ENCODE measurements at places on chromosomes 4 and X. TPM values are rescaled to one million over a fixed set of nuclear protein-coding genes. Genes with fewer than 3 reads are reported as not detected.
A peak's percentile ranks its signal among the peaks of the same experiment; 100 is the strongest.

DNA sequence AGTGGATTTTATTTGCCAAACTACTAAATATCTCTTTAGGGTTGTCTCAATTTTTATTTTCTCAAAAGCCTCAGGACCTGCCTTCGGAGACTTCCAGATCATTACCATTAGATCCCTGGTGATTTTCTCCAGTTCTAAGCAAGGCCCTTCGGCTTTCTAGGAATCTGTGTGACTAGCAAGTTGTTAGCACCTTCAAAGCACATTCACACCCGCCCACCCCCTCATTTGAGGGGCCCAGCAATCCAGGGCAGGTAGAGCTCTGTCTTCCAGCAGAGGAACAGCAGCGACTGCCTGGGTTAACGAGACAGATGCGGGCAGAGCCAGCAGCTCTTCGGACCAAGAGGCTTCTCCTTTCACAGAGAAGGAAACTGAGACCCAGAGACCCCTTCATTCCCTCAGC, 2.0 kb downstream of the WDR1 start:
- no peak for ATAC-seq

DNA sequence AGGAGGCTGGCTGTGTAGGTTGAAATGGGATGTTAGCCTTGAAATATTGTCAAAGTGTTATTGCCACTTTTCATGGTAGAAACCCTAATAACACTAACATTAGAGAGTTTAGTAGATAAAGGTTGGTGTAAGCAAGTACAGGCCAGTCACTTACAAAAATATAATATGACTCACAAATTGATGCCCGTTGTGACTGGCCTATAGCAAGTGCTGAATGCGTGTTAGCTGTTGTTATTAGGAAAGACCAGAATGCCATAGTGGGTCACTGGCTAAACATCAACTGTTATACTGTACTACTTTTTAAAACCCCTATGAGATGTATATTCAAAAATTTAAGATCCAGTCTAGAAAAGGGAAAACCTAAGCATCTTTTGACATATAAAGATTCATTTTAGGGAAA, 20.4 kb upstream of the GDPD2 start:
- no peak for ATAC-seq

DNA sequence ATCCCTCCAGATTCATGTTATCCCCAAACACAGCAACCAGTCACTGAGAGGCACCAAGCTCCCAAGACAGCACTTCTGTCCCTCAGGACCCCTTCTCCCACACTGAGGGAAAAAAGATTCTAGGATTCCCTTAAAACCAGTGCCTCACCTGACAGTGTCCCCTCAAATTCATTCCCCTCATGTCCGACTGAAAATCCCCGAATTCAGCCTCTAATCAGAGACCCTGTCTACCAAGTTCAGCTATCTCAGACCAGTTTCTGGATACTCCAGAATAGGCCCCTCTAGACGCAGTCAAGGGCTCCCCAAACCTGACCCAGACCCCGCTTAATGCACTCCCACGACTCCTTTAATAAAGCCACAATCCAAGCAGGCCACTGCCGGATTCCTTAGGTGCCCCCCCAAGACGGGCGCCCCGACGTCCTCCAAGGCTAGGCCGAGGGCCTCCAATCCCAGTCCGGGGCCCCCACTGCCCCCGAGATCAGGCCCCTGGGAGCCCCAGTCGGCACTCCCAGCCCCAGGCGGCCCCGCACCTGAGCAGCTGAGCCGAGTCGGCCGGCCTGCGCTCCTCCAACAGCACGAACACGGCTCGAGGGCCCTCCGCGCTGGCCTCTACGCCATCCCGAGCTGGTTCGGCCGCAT, 457 bp downstream of the TFE3 start:
- ATAC-seq, result no peak

Gene BST1
- 9.3 TPM for total RNA-seq

- no peak for ATAC-seq
These were observed 339.1 kb downstream of the PAPSS1 start for GRCh38 chr4:107380836-107381438.

- ATAC-seq, result no peak
These were observed 457 bp upstream of the RAB9A start for GRCh38 chrX:13688384-13688957.

- ATAC-seq, result peak; percentile 66
These were observed 30.1 kb downstream of the LGI2 start for GRCh38 chr4:25000639-25001038.

DNA sequence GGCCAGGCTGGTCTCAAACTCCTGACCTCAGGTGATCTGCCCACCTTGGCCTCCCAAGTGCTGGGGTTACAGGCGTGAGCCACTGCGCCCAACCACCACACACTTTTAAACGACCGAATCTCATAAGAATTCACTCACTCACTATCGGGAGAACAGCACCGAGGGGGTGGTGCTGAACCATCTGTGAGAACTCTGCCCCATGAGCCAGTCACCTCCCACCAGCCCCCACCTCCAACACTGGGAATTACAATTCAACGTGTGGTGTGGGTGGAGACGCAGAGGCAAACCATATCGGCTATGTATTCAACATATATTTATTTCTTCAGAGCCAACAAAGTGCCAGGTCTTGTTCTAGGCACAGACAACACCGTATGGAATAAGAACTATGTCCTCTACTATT, 3.6 kb downstream of the TLR3 start:
- ATAC-seq, result no peak

Gene PPA2
- 142 TPM for total RNA-seq

Gene IL1RAPL1
- total RNA-seq, result 0.35 TPM

- no peak for ATAC-seq
These were observed 45.4 kb downstream of the ZNF711 start for GRCh38 chrX:85288992-85289723.

GRCh38 chrX:149962010-149962409, 23.7 kb upstream of the EOLA2 start:
- ATAC-seq, result no peak

Gene TCEANC
- 4.6 TPM for total RNA-seq

DNA sequence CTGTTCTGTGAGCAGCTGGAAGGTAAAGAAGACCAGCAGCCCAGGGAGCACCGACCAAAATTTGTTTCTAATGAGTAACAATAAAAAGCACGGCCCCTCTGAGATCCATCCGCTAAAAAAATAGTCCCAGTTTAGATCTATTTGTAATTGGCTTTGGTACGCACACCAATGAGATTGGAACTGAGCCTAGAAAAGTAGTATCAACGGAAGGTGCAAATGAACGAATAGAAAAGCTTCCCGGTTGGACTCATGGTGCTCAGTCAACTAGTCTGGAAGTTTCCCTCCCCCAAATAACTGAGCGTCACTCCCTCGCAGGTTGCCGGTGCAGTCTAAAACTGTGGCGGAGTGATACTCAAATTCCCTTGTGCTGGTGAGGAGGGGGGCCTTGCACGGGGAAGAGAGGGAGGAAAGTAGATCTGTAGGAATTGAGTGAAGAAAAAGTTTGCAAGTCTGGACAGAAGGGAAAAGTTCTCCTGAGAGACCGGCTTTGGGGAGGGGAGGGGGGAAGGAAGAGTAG, at the start of gene COL4A5:
COL4A5 (plus strand) TSS at position 413 of the 517 bp plus-strand sequence. CDS start 288 bp downstream, outside the sequence.
- ATAC-seq, result peak; percentile 80

GRCh38 chrX:56802921-56803849, 74.1 kb downstream of the NBDY start:
- peak; percentile 81 for ATAC-seq
